ENCODE measurements at places on chromosomes 11 and 22.

DNA sequence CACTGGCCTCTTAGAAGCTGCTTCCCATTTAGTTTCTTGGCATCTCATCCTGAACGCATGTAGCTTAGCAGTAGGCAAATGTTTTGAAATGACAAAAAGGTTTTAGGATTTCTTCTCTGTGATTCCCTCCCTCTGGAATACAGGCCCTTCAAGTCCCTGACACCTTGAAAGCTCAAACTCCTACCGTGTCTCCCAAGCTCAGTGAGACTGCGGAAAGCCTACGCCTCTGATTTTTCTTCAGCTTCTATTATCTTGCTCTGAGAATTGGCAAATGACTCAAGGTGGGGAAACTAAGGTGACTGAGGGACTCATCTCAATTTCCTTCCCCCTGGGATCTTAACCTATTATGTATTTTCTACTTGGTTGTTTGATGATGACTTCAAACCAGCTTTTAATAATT lies 130.3 kb downstream of the ENTHD1 start:
- DNase-seq: no peak

DNA sequence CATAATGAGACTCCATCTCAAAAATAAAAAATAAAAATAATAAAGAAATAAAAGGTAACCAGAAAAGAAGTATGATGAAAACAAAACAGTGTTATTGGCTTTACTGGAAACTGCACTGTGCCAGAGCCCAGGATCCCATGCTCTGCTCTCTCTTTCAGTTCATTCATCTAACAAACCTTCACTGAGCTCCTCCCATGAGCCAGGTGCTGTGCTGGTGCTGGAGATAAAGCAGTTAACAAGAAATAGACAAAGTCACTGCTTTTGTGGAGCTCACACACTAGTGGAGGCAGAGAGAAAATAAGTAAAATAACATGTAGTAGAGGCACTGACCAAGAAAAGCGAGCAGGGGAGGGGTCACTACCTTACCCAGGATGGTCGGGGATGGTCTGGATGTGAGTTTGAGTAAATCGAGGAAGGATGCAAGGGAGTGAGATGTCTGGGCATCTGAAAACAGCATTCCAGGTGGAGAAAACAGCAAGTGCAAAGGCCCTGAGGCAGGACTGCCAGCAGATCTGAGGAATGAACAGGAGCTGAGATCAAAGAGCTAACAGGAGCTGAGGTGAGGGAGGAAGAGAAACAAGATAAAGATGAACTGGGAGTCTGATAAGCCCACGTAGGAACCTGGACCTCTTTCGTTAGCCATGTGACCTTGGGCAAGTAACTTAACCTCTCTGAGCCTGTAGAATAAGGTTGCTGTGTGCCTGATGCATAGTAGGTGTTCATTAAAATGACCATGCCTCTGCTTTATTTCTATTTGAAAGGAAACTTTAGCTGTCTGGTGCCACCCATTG lies 31.3 kb upstream of the CD82 start:
- no peak for DNase-seq

- DNase-seq: no peak
Measured at GRCh38 chr11:12239804-12240371, 129.5 kb downstream of the MICAL2 start.

GRCh38 chr11:13010749-13011465 lies 1.8 kb downstream of the RASSF10 start:
- DNase-seq: no peak

Data from stimulated activated naive CD4-positive, alpha-beta T cell (primary cell).